ENCODE measurements at places on chromosomes 11 and 22. TPM values are rescaled to one million over a fixed set of nuclear protein-coding genes. Genes with fewer than 3 reads are reported as not detected.
A peak's percentile ranks its signal among the peaks of the same experiment; 100 is the strongest.

DNA sequence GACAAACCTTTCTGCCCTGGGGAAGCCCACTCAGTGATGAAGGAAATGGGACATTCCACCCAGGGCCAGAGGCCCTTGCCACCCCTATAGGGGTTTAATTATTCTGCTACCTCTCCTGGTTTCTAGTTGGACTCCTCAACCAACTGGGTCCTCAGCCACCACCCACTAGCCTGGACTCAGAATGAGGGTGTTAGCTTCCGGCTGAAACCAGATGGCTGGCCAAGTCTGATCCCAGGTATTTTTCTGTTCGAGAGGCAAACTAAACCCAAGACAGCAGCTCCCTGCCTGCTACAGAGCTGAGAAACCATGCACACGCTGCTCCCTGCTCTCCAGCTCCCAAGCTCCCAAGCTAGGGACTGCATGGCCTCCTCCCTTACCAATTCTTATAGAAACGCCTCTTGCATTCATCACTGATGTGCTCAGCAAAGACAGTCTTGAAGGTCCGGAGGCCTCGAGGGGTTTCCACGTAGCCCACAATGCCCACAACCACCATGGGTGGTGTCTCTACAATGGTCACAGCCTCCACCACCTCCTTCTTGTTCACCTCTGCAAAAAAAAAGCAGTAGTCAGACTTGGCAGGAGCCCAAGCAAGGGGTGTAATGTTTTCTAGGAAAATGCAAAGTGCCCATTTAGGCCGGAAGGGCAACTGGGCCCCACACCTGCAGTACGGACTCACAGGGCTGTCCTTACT lies 2.2 kb downstream of the RPL3 start:
- DNase-seq: peak; percentile 55

DNA sequence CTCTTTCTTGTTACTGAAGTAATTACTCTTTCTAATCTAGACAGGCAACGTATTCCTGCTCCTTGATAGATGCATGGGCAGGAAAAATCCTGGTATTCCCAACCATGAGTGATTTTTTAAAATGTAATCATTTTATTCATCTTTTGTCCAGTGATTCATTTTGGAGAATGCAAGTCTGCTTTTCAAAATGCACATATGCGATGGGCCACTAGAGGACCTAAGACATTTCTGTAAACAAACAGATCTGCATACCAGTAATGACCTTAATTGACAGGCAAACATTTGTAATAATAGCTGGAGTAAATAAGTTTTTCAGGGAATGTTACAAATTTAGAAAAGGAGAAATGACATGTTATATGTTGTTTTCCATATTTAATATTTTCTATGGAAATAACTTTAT lies 1167.6 kb downstream of the JRKL start:
- DNase-seq: no peak

- DNase-seq: peak; percentile 75
These were observed 6.9 kb downstream of the KMT5B start for GRCh38 chr11:68206211-68206610.

GRCh38 chr22:50269970-50270665 lies at the start of gene MAPK11:
TSS of gene MAPK11 (minus strand) at chr22:50270380. CDS start at chr22:50270292, 88 bp downstream.
- peak; percentile 73 for DNase-seq

GRCh38 chr11:85725510-85726258 lies 39.7 kb upstream of the CCDC89 start:
- DNase-seq: peak; percentile 82

- no peak for DNase-seq
These were observed 26.0 kb downstream of the TSPAN18 start for GRCh38 chr11:44752713-44753112.

- peak; percentile 37 for DNase-seq
These were observed 2.9 kb upstream of the LRRC10B start for GRCh38 chr11:61505640-61506155.

Gene SHANK2
- total RNA-seq: 3.9 TPM

Gene FOSL1
- 80.6 TPM for total RNA-seq

All from GM23248 (cell line).